GM19239 (cell line): ENCODE measurements at places on chromosomes 1 and 21.

GRCh38 chr1:205878026-205878425 is 28.1 kb upstream of the PM20D1 start:
- DNase-seq: no peak

GRCh38 chr21:42302076-42302650 is 13.0 kb downstream of the TFF3 start:
- DNase-seq: no peak

- no peak for DNase-seq
Measured at GRCh38 chr1:222263791-222264190, 284.1 kb downstream of the HHIPL2 start.

DNA sequence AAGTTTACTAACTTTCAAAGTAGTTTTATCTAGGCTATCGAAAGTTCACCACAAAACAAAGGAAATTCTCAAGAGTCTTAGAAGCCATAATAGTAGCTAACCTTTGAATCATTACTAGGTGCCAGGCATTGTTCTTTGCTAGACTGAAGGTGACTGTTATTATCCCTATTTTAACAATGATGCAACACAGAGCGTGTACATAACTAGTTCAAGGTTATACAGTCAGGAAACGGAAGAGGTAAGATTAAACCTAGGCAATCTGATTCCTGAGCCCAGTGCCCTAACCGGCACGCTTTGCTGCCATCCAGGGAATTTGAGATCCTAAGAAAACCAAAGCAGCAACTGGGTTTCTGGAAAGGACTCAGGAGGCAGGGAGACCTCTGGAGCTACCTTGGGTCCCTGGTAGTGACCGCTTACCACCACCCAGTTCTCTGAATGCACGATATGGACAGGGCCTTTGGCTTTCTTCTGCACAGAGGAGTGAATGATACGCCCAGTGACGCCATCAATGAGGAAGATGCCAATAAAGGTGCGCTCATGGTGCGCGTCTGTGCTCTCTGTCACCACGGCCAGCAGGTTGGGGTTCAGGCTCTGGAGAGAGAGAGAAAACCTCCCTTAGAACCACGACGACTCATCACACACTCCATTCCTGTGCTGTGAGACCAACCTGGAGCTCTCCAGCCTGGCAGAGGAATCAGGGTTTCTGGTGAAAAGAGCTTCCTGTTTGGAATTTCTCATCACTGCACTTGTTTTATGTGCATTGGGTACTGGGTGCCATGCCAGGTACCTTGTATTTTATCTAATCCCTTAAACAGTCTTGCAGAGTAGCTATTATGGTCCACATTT is 13.1 kb upstream of the UBR4 start:
- no peak for DNase-seq

GRCh38 chr21:40680311-40680710 is 166.6 kb downstream of the DSCAM start:
- DNase-seq: no peak

- no peak for DNase-seq
Measured at GRCh38 chr1:85148524-85149250, 52.1 kb downstream of the SYDE2 start.

DNA sequence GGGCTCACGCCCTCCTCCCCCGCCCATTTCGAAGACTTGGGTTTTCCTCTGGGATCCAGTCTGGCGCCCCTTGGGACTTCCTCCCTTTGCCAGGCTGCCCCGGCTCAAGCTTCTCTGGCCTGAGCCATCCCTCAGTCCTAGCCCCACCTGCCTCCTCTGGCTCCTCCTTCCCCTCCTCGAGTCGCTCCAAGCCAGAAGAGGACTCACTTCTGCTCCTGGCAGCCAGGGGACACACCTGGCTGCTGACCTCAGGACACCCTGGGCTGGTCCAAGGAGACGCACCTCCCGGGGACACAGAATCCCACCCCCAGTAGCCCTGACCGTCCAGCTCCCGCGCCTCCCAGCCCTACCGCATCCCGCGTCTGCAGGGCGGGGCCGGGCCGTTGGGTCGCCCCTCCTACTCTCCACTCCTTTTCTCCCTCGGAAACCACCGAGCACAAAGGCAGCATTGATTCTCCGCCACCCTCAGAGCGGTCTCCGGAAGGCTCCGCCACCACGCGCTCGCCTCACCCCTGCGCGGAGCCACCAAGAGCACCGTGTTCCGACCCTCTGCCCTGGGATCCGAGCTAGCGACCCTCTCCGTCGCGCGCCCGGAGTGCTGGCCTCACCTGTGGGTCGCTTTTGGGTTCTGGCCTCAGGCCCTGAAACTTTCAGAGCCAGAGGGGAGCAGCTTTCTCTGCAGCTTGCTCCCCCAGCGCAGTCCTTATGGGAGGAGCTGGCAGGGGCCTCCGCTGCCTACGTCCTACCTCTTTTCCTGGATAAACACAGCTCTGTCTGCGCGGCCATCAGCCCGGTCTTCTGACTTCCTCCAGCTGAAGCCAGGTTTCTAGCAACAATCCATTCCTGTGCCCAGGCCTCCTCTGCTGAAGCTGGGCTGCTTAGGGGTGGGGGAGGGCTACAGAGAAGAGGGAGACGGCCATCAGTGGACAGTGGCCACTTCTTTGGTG is at the start of gene C2CD4D:
C2CD4D (minus strand) TSS at position 364 of the 947 bp plus-strand sequence. CDS start 831 bp downstream, outside the sequence.
- peak; percentile 57 for DNase-seq

- no peak for DNase-seq
Measured at GRCh38 chr1:20555025-20555757, 2.8 kb downstream of the FAM43B start.

- no peak for DNase-seq
Measured at GRCh38 chr1:80457409-80457808, 1343.3 kb upstream of the ADGRL2 start.

- DNase-seq: no peak
Measured at GRCh38 chr1:65253800-65254319, 55.5 kb upstream of the DNAJC6 start.
